ENCODE measurements at places on chromosomes 4 and X.

- no peak for DNase-seq
Measured at GRCh38 chr4:56655209-56655626, 25.9 kb downstream of the HOPX start.

GRCh38 chr4:90126805-90127204 is 389 bp upstream of the CCSER1 start:
- no peak for DNase-seq

DNA sequence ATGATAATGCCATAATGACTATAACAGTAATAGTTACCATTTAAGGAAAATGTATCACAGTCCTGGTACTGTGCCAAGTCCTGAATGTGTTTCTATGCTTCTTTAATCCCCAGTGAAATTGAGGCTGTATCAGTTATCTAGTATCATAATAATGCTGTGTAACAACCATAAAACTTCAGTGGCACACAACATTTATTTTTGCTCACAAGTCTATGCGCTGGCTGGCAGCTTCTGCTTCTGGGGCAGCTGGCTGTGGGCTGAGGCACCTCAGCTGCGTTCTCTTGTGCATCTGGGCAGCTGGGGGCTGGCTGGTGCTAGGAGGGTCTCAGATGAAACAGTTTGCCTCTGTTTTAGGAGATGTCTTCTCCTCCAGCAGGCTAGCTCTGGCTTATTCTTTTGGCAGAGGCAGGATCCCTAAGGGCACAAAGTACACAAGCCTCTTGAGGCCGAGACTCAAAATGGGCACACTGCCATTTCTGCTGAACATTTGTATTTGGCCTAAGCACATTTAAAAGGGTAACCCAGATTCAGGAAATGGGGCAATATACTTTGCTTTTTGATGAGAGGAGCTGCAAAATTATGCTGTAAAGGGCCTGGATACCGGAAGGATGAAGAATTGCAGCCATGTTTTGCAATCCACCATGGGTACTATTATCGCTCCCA is 62.6 kb upstream of the DHX15 start:
- DNase-seq: no peak

DNA sequence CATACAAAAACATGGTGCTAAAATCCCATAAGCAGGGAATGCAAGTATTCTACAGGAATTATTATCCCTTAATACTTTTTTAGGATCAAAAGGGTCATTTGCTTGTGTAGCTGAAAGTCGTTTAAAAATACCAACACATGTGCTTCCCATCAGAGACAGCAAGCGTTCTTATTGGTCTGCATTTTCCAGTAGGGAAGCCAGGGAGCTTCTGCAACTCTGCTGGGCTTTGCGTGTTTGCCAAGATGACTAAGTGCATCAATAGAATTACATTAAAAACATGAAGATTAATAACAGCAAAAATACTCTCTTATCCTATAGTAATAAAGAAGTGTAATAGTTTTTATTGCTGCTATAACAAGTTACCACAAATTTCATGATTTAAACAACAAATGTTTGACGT is 111.2 kb downstream of the QDPR start:
- no peak for DNase-seq
